ENCODE measurements at places on chromosomes 1 and 21. TPM values are rescaled to one million over a fixed set of nuclear protein-coding genes. Genes with fewer than 3 reads are reported as not detected.

The COL24A1 gene
- 0.36 TPM for total RNA-seq

The PAQR6 gene
- 0.32 TPM for total RNA-seq

The PGBD5 gene
- total RNA-seq, result under 0.01 TPM

The TBX15 gene
- total RNA-seq, result 2.5 TPM

The SPRR5 gene
- total RNA-seq, result not detected

The CFHR5 gene
- not detected for total RNA-seq

The TTC3 gene
- total RNA-seq, result 129 TPM

The GJA5 gene
- 0.18 TPM for total RNA-seq
